ENCODE measurements at places on chromosomes 6 and 20. TPM values are rescaled to one million over a fixed set of nuclear protein-coding genes. Genes with fewer than 3 reads are reported as not detected.

DUSP15 gene
- total RNA-seq = 1.4 TPM

ZNF343 gene
- 12.0 TPM for total RNA-seq

MLIP gene
- not detected for total RNA-seq

HCK gene
- total RNA-seq = 0.20 TPM

MYBL2 gene
- total RNA-seq = 80.7 TPM

C6orf15 gene
- total RNA-seq = not detected

FNDC1 gene
- 0.13 TPM for total RNA-seq

MUC21 gene
- total RNA-seq = not detected

HLA-DQA2 gene
- total RNA-seq = not detected

SLC17A3 gene
- 1.0 TPM for total RNA-seq

ECT2L gene
- not detected for total RNA-seq

RIPOR2 gene
- total RNA-seq = 0.46 TPM

RAET1L gene
- total RNA-seq = 0.35 TPM

OSER1 gene
- total RNA-seq = 53.3 TPM

TREML1 gene
- total RNA-seq = not detected

RSPO3 gene
- total RNA-seq = 76.6 TPM

TMC2 gene
- not detected for total RNA-seq

ZNF165 gene
- 1.2 TPM for total RNA-seq

RAD21L1 gene
- total RNA-seq = not detected

MAP7 gene
- total RNA-seq = 23.9 TPM

TCP11 gene
- not detected for total RNA-seq

SMIM29 gene
- total RNA-seq = 24.8 TPM

BIRC7 gene
- total RNA-seq = 2.3 TPM

TPD52L1 gene
- 52.0 TPM for total RNA-seq

VPS16 gene
- 34.1 TPM for total RNA-seq

PPP1R16B gene
- 0.15 TPM for total RNA-seq

MAVS gene
- 21.8 TPM for total RNA-seq

ALDH8A1 gene
- 0.07 TPM for total RNA-seq

DNAAF9 gene
- 6.4 TPM for total RNA-seq

PACRG gene
- total RNA-seq = 0.13 TPM

WFDC10B gene
- total RNA-seq = not detected

GSTA3 gene
- not detected for total RNA-seq

SLC2A10 gene
- total RNA-seq = not detected

ENPP5 gene
- total RNA-seq = not detected

MLN gene
- not detected for total RNA-seq

CHMP4B gene
- total RNA-seq = 167 TPM
